ENCODE measurements at places on chromosomes 4 and X.

- ATAC-seq = no peak
Measured at GRCh38 chr4:90542216-90542615, 415.0 kb downstream of the CCSER1 start.

GRCh38 chr4:75698963-75699228, 25.5 kb upstream of the USO1 start:
- no peak for ATAC-seq

- ATAC-seq = peak; percentile 97
Measured at GRCh38 chrX:40996886-40997530, 88.2 kb upstream of the USP9X start.

GRCh38 chrX:20531667-20532066, 265.0 kb upstream of the RPS6KA3 start:
- ATAC-seq = no peak

DNA sequence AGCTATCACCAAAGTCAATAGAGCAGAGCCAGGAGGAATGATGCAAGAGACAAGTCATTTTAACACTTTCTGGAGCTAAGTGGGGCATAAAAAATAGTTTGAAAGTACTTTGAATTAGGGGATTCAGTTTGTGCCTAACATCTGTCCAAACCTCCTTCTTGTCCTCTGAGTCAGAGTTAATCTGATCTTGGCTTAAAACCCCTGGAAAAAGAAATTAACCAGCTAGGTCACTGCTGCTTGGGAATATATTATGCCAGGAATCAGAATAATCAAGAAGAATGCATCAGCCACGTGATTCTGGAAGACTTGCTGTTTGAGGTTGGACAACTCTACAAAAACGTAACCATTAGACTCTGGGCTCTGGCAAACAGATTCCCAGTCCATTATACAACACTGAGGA, 45.3 kb upstream of the EDA2R start:
- ATAC-seq = no peak

DNA sequence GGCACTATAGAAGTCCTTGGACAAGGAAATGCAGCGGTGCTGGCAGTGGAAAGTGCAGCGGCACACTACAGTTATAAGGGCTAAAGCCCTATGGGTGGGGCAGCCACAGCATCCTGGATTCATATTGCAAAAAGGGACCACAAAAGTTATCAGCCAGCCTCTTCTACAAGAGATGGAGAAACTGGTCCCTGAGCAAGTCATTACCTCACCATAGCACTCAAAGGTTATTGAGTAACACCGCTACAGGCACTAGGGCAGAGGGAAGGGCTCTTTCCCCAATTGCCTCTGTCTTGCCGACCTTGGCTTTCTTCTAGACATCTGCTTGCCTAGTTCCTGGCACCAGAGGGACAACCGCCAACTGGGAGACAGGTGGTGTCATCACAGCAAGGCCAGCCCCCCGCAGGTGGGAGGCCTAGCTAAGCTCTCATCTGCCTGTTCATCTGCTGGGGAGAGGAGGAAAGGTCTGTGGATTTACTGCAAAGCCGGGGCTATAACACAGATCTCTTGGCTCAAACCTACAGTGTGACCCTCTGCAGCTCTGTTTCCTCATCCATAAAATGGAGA, 600.0 kb downstream of the BCOR start:
- ATAC-seq = no peak

DNA sequence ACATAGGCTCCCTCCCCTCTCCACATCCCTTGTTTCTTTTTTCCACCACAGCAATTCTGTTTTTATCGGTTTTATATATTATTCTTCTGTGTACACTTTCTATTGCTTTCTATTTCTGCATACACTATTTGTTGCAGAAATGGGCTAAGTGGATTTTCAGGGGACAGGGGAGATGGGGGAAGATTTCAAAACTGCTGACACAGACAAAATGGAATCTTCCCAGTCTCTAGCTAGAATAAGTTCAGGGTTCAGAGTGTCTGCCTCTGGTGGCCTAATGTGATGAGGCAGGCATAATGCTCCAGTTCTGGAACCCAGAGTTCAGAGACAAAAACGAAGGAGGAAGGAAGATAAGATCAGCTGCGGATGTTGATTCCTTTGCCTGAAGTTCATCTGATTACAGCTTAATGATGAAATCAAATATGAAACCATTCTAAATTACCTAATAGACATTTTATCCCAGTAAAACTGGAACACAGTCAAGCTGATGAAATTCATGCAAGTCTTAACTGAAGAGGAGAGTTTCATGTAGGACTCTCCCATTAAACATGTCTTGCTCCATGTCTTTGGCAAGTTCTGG, 447.1 kb downstream of the AFF2 start:
- ATAC-seq = no peak

DNA sequence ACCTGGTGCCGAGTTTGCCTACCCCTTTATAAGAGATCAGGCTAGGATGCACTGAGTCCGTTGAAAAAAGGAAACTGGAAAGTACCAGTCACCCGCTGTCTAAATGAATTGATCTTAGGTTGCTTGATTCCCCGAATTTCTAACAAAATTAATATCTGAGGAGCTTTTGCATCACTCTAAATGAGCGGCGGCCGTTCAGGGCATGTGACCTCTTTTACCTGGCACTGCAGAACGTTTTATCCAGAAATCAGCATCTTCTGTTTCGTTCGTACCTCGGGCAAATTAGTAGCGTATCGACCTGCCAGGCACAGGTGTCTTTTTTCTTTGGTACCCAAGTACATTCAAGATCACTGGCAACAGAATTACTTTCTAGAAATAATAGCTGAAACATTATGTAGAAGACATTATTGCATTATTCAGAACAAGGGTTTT, 876 bp downstream of the KLHL2 start:
- ATAC-seq = peak; percentile 2

GRCh38 chr4:42404001-42404400, 6.7 kb downstream of the SHISA3 start:
- no peak for ATAC-seq

DNA sequence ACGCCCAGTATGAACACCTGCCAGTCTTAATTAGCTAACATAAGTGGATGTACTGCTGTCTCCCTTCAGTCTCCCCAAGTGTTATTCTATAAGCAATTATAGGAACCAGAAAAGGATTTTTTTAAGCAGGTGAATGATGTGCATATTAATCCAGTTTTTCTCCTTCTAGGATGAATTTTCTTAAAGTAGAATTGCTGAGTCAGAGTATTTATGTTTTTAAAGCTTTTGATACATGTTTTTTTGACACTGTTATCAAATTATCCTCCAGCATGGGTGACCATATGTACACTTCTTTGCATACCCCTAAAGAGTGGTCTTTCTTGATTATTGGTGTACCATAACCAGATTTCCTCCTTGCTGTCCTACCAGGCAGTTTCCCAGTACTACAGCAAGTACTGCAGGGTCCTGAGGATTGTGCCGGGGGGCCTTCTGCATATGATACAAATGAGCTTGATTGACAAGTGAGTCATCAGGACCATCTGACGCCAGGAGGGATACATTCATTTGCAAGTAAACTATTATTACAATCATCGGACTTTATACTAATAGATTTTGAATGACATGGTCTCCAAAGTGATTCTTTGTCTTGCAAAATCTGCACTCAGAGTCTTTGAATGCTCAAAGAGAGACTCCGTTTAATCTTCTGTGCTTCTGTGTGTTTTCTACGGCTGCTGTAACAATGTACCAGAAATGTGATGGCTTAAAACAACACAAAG, 10.7 kb upstream of the PCYT1B start:
- no peak for ATAC-seq

DNA sequence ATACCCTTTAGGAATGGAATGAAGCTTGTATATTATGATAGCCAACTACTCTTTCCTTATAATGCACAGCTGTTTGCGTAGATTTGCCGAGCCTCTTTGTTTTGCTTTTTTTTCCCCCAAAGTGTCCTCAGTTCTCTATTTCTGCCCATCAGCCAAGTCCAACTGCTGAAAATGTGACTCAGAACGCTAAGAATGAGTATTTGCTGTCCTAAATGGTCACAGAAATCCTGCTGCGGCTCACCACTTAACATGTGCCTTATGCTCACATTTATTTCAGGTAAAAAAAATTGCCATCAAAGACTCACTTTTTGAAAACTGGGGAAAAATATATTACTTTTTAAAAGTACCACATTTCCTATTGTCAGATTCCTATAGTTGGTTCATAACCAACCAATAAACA, 36.9 kb downstream of the GABRA4 start:
- ATAC-seq = no peak

DNA sequence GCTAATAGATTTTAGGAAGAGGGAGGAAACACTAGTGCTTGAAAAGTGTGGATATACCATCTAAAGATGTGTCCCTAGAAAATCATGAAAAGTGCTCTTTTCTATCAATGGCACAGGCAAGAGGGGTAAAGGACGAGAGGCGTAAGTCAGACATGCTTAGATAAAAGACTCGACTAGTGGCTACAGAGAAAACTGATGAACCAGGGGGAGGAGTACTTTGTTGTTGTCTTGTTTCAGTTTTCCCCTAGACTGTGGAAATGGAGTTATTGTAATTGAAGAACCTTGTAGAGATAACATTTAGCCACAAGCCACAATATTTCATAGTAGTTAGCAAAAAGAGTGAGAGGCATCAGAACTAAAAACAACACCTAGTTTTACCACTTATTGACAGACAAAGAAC, 21.4 kb downstream of the GALNTL6 start:
- no peak for ATAC-seq

DNA sequence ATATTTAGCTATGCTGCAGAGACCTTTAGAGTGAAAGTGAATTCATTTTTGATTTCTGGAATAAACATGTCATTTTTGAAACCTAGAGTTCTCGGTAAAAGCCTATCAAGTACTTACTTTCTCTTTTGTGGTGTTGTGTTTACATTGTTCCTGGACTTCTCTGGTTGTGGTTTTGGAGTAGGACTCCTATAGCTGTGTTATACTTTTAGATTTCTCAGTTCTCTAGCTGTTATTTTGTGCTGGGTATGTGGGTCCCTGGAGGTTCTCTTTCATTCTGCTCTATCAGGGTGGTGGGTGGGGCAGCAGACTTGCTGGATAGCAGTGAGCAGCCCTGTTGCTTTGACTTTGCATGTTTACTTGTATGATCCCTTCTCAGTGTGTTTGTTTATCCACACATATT, 25.6 kb upstream of the MSMO1 start:
- peak; percentile 75 for ATAC-seq

DNA sequence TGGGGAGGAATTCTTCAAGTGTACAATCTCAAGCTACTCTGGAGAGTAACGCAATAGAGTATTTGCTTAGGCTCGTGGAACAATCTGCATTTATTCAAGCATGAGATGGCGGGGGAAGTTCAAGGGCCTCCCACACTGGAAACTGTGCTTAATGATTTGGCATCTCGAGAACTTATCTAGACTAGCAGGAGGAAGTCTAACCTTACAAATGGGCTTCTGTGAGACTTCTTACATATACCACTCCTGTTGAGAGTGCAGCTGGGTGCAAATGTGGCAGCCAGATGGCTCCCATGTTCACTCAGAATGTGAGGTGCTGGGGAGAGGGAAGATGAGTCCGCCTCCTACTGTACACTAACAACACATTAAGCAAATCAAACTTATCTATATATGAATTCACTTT, 29.3 kb upstream of the PTPN13 start:
- ATAC-seq = no peak

GRCh38 chrX:34612036-34612435, 45.0 kb downstream of the TMEM47 start:
- ATAC-seq = no peak

DNA sequence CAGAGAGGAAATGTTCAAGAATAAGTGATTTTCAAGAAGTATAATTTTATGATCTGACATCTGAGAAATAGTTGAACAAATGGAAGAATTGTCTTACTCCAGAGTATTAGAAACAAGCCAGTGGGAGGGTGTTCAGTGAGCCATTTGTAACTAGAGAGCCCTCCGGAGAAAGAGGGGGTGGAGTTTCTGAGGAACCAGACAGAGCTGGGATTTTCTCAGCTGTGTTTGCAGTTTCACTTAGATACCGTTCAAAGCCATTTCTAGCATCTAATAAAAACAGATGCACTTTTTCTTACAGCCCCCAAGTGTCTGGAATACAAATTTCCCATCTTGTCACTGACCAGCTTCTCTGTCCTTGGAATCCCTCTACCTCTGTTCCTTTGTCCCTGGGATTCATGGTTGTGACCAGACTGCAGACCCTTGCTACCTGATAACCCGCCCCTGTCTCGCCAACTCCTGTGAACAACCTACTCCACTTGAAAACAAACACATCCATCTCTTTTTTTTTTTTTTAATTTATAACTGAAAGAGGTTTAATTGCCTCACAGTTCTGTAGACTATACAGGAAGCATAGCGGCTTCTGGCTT, 132.8 kb upstream of the KLF3 start:
- ATAC-seq = peak; percentile 79

DNA sequence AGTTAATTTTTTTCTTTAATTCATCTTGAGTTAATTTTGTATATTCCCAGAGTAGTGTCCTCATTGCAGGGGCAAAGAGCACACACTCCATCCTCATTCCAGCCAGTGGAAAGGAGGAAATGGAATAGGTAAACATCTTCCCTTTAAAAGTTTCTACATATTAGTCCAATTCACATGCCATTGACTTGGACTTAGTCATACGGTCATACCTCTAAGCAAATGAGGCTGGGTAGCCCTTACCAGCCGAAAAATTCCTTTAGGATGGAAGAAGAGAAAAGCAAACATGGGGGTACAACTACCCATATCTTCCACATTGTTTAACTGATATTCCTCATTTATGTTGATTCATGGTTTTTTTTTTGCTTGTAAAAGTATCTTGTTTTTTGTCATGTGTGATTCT, 37.4 kb upstream of the NDP start:
- no peak for ATAC-seq

GRCh38 chr4:174425669-174426068, 96.6 kb downstream of the HPGD start:
- ATAC-seq = no peak

DNA sequence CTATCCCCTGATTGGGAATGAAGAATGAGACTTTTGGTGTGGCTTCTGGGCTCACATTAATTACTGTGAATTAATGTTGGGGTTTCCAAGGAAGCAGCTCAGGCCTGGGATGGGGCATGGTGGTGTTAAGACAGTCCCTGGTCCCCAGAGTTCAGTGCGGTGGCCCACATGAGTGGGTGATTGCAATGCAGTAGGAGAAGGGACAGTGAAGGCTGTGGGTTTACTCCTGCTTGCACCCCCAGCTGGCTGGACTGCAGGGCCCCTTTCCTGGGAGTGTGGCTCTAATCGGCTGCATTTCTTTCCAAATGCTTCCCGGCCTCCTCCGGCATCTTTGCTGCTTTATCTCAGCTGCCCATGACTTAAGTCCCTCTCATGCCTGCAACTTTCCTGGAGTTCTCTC, 28.2 kb upstream of the GPR78 start:
- ATAC-seq = no peak

Data from motor neuron (in vitro differentiated cells).